CD4-positive, alpha-beta T cell (primary cell): ENCODE measurements at places on chromosomes 3 and 15. TPM values are rescaled to one million over a fixed set of nuclear protein-coding genes. Genes with fewer than 3 reads are reported as not detected.

GRCh38 chr15:42879443-42879842 lies 41.1 kb downstream of the TTBK2 start:
- DNase-seq = no peak

- DNase-seq = no peak
Measured at GRCh38 chr3:74167926-74168325, 446.5 kb downstream of the CNTN3 start.

- DNase-seq = no peak
Measured at GRCh38 chr3:98763076-98763475, at the start of gene ST3GAL6. Gene ST3GAL6 (plus strand): TSS chr3:98763340. CDS start chr3:98768441, 5,101 bp downstream.

DNA sequence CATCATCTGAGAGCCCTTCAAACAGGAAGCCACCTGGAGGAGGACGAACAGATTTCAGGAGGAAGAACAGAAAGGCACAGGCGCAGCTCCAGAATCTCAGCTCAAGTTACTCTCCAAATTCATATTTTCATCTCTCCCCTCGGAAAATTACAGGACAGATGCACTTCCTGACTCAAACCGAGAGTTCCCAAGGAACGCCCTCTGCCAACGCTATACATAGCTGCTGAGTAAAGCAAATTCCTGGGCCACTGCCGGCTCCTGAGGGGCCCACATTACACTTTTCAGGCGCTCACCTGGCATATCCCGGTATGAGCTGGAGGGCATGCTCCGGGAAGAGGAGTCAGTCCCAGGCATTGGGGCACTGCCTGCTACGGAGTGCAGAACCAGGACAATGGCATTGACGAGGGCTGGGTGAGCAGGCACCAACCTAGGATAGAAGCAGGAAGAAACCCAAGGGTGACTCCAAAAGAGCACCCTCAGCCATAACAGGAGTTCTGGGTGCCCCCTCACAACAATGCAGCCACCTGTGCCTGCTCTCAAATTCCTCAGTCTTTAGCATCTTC lies 11.2 kb downstream of the UBL7 start:
- DNase-seq = no peak

- no peak for DNase-seq
Measured at GRCh38 chr3:149638228-149639092, 19.4 kb downstream of the WWTR1 start.

DNA sequence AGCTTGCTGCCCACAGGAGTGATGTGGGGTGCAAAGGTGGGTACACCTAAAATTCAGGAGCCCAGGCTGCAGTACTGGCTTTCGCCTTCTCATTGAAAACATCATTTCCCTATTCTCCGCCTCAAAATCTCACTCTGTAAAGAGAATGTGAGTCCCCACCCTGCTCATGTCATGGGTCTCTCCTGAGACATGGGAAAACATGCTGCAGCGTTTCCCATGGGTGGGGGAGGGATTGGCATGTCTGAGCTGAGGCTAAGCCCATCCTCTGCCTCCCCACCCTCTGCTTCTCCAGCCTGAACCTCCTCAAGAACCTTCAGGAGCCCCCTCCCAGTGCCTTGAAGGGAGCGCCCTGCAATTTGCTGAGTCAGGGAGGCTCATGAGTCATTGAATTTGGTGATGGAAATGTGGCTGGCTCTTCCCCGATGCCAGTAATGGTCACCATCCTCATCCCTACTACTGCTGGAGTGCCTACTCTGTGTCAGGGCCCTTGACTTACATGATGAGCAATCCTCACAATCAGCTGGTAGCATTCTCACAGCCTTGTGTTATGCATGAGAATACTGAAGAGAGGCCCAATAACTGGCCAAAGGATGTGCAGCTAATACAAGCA lies 28.8 kb downstream of the WNT5A start:
- DNase-seq = no peak

GRCh38 chr15:66484539-66485112 lies 12.9 kb downstream of the SNAPC5 start:
- no peak for DNase-seq

- DNase-seq = no peak
Measured at GRCh38 chr3:48750856-48751255, 33.8 kb upstream of the IP6K2 start.

GRCh38 chr3:68819361-68819760 lies 113.0 kb downstream of the TAFA4 start:
- no peak for DNase-seq

DNA sequence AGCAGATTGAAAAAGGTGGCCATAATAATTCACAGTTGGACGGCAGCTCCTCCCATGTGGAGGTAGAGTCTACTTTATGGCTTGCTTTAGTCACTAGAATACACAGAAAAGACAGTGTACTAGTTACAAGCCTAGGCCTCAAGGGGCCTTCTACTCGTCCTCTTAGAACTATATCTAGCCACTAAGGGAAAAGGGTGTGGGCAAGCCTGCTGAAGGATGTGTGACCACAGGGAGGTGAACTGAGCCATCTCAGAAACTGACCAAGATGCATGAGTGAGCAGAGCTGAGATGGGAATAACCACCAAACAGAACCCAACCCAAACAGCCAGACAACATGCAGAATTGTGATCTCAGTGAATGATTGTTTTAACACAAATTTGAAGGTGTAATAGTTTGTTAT lies 335.6 kb upstream of the LMCD1 start:
- DNase-seq = no peak

- no peak for DNase-seq
Measured at GRCh38 chr3:100748220-100748619, 38.9 kb downstream of the TFG start.

The GRIP2 gene
- total RNA-seq = not detected

The ALDH1A2 gene
- total RNA-seq = not detected
